Heart left ventricle (tissue), 16 donors: ENCODE measurements at places on chromosomes 11 and 22.

DNA sequence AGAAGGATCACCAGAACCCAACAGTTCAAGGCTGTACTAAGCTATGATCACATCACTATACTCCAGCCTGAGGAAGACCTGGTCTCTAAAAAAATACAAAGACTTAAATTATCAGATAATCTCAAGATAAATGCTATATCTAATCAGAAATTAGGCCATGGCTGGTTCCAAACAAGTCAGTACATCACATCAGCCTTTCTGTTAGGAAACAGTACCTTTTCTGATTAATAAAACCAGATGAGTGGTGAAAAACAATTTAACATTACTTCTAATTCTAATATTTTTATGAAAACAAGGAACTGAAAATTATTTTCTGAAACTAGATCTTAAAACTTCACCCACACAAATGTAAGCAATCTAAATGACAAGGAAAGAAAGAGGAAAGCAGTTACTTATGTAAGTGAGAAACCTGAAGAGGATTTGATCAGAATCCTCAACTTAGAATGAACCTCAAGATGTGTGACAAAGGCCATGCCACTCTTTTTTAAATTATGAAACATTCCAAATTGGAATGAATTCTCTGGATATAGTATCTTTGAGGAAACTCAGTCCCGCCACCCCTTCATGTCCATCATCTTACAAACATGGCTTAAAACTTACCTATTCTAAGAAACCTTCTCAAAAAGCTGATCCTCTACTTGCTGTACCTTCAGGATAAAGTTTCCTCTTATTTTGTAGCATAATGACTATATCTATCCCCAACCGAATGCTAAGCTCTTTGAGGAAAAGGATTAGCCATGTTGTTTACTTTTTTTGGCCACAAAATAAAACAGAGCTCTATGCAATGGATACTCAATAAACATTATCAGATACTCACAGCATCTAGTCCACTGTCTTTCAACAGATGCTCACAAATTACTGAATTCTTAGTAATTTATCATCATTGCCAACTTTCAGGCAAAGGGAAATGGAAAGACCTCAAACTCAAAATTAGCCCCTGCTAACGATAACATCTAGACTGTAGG lies 132.0 kb downstream of the MRTFA start:
- DNase-seq: no peak

- DNase-seq: no peak
Observed at GRCh38 chr11:114449845-114450244, 10.6 kb downstream of the REXO2 start.

- no peak for DNase-seq
Observed at GRCh38 chr11:65452806-65453490, 30.4 kb downstream of the NEAT1 start.

DNA sequence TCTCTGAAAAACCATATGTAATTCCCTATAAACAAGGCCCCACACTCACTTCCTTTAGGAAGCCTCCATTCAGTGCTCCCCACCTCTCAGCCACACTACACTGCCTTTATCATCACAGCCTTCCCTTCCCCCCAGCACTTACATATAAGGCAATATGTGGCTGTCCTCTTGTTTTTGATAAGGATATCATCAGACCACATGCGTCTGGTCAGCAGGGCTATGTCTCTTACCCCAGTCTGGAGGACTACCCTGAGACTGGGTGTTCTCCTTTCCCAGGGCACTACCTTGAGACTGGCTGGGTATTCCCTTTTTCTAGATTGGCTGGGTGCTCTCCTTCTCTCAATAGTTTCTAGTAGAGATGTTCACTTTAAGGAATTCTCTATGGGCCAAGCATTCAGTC lies 7.8 kb downstream of the KCNE3 start:
- no peak for DNase-seq

DNA sequence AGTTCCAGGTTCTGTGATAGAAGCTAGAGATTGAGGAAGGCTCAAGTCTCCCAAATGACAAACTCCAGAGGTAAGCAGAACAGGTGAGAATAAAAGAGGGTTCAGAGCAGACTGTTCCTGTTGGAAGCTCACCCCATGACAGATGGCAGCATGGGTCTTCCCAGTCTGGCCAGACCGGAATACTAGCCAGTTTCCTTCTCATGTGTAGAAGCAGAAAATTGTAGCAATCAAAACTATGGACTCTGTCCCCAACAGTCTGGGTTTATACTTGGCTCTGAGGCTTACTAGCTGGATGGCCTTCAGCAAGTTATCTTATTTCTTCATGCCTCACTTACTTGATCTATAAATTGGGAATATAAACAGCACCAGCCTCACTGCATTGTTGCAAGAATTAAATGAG lies 494.8 kb downstream of the MN1 start:
- DNase-seq: no peak

GRCh38 chr11:60766547-60766946 lies 9.9 kb downstream of the MS4A15 start:
- DNase-seq: no peak

DNA sequence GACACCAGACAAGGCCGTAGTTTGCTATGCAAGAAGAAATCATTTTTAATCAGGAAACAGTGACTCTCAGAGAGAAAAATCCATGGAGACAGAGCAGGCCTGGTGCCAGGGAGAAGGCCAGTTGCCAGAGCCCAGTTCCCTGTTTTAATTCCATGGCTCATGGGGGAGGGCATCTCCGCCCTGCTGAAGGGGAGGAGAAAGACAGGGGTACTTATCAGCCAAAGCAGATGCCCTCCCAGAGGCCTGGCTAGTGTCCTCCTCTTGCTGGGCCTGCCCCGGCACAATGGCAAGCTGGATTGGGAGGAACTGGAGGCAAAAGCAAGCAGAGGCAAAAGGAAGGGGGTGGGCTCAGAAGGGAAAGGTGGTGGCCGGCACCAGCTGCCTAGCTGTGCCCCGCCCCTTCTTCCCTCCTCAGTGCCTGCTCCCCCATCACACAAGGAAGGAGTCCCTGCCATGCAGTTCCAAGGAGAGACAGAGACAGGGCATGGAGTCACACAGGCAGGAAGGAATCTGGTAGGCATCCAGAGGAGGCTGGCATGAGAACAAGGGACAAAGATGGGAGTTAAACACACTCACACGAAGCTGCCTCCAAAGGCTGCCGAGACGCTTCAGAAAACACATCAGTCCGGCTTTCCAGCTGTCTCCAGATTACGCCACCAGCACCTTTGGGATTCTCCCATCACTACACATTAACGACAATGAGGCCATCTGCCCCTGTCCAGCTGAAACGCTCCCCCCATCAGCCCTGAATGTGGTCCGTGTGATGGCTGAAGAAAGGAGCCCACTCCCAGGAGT lies 591.8 kb downstream of the BUD13 start:
- no peak for DNase-seq

DNA sequence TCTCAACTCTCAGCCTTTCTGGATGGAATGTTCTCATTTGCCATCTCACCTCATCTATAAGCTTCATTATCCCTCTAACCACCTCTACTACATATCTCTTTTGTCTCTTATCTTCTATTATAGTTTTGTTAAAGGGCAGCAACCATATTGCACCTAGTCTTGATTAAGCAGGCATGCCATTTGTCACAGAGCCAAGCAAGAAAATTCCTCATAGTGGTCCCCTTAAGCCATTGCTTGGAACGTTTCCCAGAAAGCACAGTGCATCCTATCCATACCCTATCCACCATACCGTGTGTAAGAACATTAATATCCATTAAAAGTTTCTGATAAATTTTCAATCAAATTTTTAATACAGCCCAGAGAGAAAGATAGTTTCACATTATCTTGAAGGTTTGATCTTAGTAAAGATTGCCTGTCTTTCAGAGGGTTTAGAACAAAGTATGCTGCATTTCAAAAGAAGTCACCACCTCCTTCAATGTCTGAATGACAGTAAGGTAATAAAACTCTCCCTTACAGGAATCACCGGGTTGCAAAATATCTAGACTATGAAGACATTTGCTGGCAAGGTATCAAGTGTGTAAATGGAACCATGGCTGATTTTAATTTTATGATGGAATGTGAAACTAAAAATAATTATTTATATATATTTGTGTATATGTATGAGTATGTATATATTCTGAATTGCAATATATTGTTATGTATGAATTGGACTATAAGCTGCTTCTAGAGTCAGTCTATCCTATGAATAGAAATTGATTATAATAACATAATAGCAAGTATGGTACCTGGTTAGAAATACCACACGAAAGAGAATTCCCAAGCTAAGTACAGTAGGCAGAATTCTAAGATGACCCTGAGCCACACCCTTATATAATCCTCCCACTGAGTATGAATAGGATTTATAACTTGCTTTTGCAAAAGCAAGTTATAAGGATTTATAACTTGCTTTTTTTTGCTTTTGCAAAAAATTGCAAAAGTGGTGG lies 1296.3 kb downstream of the LRRC4C start:
- DNase-seq: no peak

DNA sequence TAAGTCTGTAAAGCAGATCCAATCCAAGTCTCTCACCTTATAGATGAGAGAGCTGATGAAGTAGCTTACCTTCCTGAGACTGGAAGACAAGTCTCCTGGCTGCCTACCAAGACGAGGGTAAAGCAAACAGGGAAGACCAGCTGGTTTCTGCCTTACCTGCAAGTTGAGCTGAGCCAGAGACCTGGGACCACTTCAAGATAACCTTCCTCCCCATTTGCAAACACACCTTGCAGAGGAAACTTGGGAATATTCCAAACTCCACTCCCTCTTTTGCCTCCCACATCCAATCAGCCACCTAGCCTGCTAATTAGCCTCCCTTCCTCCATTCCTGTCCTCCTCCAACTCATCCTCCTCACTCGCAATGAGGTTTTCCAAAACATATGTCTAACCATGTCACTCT lies 23.4 kb upstream of the ROBO3 start:
- no peak for DNase-seq

DNA sequence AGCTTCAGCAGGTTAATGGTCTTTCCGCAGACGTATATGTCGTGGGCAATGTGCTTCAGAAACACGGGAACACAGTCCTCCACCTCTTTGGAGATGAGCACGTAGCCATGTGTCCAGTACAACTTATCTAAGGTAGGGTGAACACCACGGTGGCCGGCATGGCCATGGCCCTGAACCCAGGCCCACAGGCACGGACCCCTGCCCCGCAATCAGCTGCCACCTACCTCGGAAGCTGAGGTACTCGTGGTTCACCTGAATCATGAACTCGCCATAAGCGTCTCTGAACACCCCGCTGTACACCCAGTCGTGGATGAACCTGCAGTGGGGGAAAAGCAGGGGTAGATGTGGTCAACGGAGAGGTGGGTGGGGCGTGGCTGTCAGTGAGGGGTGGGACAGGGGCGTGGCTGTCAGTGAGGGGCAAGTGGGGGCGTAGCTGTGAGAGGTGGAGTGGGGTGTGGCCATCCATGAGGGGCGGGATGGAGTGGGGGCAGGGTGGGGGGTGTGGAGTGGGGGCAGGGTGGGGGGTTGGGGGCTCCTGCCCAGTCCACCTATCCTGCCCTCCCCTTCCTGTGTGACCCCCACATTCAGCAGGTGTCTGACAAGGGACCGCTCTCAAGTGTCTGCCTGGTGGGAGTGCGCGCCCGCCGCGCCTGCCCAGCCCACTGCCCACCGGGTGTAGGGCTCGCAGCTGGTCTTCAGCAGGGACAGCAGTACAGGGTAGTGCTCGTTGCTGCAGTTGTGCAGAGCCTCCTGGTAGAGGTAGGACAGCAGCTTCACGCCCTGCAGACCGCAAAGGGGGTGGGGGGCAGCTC lies 18.6 kb downstream of the TUBGCP6 start:
- DNase-seq: no peak

- DNase-seq: no peak
Observed at GRCh38 chr11:121236115-121237001, 56.2 kb upstream of the SC5D start.

DNA sequence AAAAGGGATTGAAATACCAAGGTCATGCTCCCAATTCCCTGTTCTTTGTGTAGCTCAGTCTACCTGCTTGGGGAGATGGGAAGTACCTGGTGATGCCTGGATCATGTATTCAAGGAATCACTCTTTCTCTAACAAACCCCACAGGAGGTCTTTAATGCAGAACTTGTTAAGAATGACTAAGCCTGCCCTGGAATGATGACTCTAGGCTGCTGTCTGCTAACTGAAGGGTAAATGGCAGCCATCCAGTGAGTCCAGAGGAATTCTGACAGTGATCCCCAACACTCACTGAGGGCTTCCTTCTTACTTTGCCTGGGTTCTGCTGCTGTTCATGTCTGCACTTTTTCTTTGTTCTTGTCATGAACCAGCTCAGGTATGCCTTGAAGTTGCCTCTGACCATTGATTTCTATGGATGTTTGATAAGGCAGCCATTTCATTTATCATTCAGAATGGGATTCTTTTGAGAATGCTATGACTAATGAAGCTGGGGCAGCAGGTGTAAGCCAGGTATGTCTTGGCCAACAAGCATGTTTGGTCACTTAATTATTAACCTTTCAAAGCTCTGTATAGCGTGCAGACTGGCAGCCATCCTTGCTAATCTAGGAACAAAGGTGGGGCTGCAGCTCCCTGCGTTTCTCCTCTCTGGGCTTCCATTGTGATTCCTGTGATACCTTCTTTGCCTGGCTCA lies 11.4 kb downstream of the PRSS23 start:
- DNase-seq: no peak

- DNase-seq: no peak
Observed at GRCh38 chr11:109933126-109933525, 160.1 kb upstream of the ZC3H12C start.

- no peak for DNase-seq
Observed at GRCh38 chr11:15835788-15836411, 520.4 kb downstream of the SOX6 start.

DNA sequence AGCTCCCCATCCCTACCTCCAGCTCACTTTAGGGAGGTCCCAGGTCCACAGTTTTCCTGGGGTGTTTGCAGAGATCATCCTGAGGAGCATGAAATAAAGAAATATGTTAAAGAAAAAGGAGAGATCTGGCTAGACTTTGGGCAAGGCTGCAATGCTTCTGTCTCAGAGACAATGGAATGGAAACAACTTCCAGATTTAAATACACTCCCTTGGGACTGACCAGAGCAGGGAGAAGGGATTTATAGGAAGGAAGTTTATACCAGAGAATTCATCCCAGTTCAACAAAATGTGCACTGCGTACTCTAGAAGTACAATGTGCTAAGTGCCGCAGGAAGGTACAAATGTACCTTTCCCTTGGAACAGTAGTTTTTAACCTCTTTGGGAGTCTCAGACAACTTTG lies 40.4 kb downstream of the ETS1 start:
- no peak for DNase-seq

DNA sequence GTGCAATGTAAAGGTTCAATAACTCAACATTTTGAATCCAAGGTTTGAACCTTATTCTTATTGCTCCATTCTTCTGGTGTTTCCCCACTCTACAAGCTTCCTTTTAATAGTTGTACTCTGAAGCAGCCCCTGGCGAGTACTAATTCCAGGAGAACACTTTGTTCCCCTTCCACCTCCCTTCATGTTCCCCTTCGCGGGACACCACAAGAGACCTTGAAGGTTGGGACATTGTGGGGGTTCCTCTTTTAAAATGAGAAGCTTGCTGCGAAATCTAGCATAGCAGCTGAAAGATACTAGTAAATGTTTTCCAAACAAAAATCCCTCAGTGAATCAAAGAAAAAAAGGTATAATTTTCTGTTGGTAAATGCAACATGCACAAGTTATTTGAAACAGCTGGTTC lies 626.3 kb upstream of the LRRC4C start:
- DNase-seq: peak; percentile 22

GRCh38 chr22:41324821-41325528 lies 23.6 kb downstream of the ZC3H7B start:
- no peak for DNase-seq
